Muscle of arm (tissue), 14 donors: ENCODE measurements at places on chromosomes 12 and 14. TPM values are rescaled to one million over a fixed set of nuclear protein-coding genes. Genes with fewer than 3 reads are reported as not detected.

DNA sequence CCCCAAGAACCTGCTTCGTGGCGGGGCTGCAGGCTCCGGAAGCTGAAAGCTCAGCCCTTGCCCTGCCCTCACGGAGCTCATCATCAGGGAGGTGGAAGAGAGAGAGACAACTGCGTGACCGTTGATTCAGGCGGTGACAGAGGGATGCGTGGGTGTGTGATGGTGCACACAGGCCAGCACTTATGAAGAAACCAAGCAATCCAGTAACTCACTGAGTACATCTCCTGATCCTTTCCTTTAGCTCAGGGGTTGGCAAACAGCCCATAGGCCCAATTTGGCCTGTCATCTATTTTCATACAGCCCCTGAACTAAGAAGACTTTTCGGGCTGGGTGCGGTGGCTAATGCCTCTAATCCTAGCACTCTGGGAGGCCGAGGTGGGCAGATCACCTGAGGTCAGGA is 49.9 kb downstream of the TESC start:
- DNase-seq, result no peak

- DNase-seq, result peak; percentile 70
Observed at GRCh38 chr14:99884834-99885648, 91.8 kb downstream of the EML1 start.

DNA sequence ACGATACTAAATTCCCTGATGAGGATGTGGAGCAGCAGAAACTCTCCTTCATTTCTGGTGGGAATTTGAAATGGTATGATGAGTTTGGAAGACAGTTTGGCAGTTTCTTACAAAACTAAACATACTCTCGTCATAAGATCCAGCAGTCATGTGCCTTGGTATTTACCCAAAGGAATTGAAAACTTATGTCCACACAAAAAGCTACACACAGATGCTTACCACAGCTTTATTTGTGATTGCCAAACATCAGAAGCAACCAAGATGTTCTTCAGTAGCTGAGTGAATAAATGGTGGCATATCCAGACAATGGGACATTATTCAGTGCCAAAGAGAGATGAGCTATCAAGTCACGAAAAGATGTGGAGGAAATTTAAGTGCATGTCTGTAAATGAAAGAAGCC is 10.7 kb upstream of the APOLD1 start:
- no peak for DNase-seq

GRCh38 chr14:88607829-88608228 is 45.0 kb downstream of the ZC3H14 start:
- DNase-seq, result no peak

DNA sequence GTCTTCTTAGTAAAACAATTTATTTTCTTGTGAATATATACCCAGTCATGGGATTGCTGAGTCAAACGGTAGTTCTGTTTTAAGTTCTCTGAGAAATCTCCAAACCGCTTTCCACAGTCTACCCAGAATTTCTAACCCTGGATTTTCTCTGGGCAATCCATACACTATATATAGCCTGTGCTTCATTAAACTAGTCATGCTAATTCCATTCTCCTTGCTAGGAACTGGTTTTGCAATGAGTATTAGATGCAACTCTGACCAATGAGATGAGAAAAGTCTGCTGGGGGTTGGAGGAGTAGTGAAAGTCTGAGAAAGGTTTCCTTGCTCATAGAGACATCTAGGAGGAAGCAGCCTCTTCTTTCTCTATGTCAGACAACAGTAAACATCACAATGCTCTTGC is 196.1 kb upstream of the CDKN3 start:
- DNase-seq, result no peak

- DNase-seq, result no peak
Observed at GRCh38 chr12:111359231-111359913, 9.5 kb downstream of the PHETA1 start.

DNA sequence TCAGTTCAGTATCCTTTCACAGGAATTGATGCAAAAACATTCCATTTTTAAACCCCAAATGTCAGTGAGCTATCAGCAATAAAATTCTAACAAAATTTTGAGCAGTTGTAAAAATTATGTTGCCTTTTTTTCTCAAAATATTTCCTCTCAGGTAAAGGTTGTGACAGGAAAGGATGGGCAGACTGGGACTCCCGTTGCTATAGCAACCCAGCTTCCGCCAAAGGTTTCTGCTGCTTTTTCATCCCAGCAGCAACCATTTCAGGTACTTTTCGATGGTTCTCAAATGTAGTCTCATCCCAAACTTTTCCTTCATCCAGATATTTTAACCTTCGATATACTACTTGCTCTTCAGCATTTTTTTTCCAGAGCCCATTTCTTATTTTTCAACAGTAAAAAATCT is 13.6 kb downstream of the EP400 start:
- no peak for DNase-seq

Gene OVCH1
- 0.60 TPM for polyA plus RNA-seq

Gene GALNT8
- polyA plus RNA-seq, result not detected

- DNase-seq, result peak; percentile 39
Observed at GRCh38 chr12:50200552-50201273, 33.5 kb upstream of the CERS5 start.

GRCh38 chr12:67026487-67027246 is 242.5 kb upstream of the CAND1 start:
- no peak for DNase-seq

Gene APOF
- not detected for polyA plus RNA-seq

Gene CAPZA3
- not detected for polyA plus RNA-seq

DNA sequence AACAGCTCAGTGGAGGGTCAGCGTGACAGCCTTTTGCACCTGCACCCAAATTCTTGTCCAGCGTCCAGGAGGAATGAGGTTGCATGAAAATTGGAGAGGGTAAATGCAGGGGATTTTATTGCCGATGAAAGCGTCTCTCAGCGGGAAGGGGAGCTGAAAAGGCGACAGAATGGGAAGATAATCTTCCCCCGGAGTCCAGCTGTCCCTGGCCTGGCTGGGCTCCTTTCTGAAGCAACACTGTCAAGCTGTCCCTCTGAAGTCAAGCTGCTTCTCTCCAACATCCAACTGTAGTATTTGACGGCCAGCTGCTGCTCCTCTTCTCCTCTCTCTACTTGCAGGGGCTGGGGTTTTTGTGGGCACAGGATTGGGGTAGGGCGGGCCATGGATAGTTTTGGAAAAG is 32.7 kb downstream of the NOPCHAP1 start:
- no peak for DNase-seq

DNA sequence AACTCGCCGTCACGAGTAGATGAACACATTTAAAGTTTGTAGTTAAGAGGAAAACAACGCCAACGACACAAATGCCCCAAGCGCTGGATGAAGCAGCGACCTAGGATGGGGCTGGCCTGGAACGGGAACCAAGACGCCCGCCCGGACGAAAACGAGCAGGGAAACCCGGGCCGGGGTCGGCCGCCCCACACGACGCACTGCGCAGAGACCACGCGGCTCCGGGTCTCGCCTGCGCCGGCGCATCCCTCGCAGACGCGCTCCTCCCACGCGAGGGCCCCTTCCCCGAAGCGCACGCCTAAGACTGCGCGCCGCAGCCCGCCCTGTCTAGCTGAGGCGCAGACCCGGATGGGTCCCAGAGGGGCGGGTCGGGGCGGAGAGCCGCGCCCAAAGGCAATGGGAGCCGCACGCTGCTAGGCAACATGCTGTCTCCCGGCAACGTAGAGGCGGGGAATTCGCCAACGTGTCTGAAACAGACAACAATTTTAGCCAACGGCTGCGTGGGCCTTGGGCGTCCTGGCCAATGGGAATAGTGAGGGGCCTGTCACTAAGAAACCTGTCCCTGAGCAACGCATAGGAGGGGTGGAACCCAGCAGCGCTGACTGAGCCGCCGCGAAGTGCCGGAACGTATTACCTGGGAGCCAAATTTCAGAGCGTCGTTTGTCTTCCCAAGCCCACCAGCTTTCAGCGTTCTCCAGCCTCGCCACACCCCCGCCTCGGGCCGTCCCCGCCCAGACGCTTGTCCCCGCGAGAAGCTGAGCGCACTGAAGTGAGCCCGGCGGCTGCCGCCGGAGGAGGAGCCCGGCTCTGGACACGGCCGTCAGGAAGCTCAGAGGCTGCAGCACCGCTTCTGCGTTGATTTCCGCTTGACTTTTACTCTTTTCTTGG is 21.0 kb upstream of the CHFR start:
- DNase-seq, result peak; percentile 98

GRCh38 chr12:66627988-66628317 is 50.9 kb downstream of the GRIP1 start:
- no peak for DNase-seq
